Stimulated activated CD8-positive, alpha-beta memory T cell treated with anti-CD3 and anti-CD28 coated beads, Interleukin-15, amount 100 ng/mL, for 24 hours (primary cell): ENCODE measurements at places on chromosomes 5 and 9.

DNA sequence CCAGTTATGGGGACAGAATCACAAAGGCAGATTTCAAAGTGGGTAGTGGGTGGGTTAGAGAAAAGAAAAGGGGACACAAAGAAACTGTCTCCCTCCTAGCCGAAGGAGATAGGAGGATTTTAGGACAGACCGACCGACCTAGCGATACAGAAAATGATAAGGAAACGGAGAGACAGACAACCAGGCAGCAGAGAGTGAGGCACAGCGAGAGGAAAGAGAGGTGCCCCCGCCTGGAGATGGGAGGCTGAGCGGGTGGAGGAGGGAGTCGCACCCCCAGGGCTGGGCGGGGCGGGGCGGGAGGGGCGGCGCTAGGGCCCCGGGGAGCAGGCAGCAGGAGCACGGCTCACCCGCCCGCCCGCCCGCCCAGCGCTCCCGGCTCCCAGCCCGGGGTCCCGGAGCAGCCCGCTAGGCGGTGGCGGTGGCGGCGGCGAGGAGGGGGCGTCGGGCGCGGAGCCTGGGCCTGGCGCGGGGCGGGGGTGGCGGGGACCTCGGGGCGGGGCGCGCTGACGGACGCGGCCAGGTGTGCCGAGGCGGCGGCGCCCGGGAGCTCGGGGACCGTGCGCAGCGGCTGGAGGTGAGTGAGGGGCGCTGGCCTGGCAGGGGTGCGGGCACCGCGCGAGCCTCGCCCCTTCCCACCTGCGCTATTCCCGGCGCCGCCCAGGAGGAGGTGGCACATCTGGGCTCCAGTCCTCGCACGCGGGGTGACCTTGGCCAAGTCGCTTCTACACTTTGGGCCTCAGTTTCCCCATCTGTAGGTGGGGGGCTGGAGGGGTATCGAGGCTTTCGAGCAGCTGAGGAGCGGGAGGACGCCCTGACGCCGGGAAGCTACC, 15.9 kb upstream of the SYNPO start:
- DNase-seq = no peak

- no peak for DNase-seq
These were observed 22.5 kb downstream of the C5orf22 start for GRCh38 chr5:31554552-31554951.

DNA sequence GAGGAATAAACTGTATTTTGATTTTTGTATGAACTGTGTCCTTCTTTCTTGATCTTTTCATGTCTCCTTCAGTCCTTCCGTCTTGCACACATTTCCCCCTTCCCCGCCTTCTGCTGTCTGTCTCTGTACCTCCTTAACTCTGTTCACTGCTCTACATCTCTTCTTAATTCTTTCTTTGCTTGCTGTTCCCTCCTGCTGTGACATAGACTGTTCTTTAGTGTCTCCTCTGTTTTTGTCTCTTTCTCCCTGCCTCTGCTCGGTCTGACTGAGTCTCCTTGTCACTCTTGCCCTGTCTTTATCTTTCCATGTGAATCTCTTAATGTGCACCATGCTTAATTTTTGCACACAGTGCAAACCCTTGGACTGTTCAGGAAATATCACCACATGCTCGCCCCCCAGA, 113.0 kb downstream of the TRIM32 start:
- DNase-seq = no peak

DNA sequence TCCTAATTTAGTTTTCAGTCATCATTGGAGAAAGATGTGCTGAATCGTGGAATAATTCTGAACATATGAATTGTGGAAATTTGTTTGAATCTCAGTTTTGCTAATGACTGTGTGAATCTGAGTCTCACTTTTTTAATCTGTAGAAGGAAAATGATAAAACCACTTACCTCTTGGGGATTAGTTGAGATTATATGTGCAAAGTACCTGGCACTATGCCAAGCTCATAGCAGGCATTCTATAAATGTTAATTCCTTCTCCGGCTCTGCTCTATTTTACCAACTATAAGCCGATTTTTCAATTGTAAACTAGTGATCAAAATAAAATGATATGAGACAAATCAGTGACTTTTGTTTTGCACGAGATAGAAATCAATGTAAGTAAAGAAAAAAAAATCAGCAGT, 290.8 kb downstream of the TRPM3 start:
- no peak for DNase-seq

DNA sequence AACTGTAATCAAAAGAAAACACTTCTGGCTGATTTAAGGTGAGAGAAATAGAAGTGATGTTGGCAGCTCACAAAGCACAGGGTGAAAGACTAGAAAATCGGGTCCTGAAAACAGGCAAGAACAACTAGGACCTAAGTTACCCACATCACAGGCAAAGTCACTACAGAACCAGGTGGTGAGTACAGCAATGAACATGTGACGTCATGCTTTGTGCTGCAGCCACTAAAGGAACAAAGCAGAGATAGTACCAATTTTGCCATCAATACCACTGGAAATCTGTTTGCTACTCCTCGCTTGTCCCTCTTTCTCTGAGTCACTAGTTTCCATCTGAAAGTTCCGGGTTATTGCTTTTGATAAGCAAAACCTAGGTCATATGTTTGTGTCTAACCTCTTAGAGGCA, 326.7 kb downstream of the GABRB2 start:
- DNase-seq = no peak

DNA sequence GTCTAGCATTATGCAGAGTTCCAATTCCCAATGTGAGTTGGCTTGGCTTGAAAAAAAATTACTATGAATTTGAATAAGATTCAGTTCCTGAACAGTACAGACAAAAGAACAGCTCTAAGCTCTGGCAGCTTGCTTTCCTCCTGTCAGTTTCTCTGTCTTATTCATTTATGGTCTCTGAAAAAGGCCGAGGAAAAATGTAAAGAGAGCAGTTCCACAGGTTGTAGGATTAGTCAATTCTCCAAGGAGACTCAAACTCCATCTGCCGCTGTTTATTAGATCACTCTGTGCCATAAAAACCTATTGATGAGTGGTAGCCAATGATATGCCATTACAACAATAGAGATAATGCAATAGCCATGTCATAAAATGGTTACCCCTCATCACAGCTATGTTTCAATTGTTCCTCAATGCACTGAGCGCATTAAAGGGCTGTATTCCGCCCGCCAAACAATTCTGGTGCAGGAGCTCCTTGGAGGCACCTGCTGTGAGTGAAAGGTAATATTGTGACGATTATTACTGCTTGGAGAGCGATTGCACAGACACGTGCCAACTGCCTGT, 188.2 kb downstream of the ARRDC3 start:
- DNase-seq = no peak

GRCh38 chr9:33714989-33715388, 80.4 kb upstream of the PRSS3 start:
- DNase-seq = no peak

DNA sequence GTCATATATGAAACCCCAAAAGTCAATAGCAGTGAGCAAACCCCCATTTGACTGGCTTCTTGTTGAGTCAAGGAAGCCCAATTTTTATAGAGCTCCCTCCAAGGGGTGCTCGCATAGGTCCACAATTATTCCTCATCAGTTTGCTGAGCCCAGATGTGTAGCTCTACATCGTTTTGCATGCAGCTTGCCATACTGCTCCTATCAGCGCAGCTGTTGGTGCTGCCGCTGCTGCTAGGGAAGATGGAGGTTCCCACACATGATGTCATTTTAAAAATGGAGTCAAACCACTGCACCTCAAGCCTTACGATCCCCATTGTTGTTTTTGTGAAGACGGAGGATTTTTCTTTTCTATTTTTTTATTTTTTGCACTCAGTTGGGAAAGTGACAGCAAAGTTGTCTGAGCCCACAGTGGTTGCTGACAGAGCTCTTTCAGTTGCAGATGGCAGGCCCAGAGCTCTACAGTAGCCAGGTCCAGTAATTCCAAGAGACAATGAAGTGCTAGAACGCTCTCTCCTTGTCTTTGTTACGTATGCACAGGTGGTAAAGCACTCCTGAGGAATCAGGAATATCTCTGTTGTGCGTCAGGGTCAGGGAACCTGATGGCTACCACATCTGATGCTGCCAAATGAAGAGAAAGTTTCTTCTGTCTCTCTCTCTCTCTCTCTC, 23.2 kb upstream of the C5orf63 start:
- DNase-seq = no peak

GRCh38 chr5:60810438-60811085, 33.5 kb downstream of the ELOVL7 start:
- DNase-seq = no peak

- DNase-seq = no peak
These were observed 6.7 kb upstream of the ALDOB start for GRCh38 chr9:101442318-101442717.
